ENCODE measurements at places on chromosomes 12 and 14.

DNA sequence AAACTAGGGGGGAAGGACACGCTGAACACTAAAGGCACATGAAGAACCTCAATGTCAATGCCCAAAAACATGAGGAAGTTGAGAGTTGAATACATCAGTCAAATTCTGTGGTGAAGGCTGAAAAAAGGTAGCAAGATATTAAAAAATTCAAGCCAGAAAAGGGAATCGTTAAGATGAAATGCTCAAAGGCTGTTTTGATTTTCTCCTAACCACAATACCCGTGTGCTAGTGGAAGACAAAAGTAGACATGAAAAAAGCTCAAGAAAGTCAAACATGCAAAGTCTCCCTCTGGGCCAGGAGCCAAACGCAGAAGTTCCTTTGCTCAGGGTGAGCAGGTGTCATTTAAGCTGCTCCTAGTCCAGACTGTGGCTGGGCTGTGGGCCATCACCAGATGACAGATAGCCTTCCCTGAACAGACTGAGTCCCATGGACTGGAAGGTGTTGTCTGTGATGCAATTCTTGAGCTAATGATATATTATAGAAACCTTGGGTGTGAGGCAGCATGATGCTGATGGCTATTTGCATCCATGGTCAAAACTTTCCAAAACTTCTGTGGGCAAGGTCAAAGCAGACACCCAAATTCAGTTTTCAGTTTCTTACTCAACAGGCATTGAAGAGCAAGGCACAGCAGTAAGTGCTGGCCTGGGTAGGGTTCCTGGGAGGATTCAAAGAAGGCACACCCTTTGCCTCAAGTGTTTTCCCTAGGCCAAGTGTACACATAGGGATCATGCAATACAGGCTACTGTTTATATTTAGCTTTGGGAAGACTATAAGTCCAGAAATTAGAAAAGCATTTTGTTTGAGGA is 81.6 kb downstream of the MYRFL start:
- DNase-seq: no peak

- no peak for DNase-seq
Measured at GRCh38 chr12:5520831-5521230, 88.9 kb downstream of the NTF3 start.

DNA sequence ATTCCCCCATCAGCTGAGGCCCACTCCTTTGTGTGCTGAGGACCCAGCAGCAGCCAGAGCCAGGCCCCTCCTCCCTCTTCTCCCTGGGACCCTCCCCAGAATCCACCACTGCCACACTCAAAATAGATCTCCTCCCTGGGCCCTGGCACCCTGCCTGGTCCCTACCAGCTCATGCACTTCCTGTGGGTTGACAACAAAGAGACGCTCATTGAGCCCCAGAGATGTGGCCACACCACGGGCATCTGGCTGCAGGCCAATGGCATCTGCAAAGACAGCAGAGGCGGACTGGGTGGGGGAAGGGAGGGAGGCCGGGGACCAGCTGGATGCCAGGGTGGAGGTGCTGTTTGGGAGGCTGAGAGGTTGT is 16.0 kb upstream of the ENDOU start:
- peak; percentile 51 for DNase-seq

DNA sequence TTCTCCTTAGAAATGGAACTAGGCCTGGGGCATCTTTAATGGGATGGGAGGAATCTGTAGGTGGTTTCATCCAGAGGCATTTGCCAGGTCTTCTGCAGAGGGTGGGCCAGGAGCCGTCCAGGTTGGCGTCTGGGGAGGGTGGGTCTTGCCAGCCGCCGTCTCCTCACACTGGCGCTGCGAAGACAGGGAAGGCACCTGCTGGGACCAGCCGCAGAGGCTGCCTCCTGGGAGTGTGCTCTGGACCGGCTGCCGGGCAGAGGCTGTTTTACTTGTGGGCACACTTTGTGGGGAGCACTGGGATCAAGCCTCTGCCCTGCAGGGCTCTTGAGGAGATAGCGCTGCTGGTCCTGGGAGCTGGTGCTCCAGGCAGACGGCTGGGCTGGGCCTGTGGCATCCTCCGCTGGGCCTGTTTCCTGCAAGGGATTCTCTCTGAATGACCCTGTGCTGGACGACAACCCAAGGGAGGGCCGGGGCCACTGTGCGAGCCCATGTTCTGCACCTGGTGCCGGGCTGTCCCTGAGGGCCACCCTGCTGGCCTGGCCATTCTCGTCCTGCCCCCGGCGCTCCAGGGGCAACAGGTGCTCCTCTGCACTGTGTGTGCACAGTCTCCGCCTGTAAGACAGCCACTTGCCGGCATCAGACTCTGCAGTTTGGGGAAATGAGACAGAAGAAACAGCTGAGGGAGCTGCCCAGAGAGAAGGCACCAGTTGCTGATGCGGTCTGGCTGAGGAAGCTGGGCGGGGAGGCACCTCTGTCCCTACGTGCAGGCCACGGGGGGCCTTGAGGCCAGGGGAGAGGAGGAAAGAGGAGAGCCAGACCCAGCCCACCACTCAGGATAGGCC is 10.0 kb upstream of the TEX22 start:
- DNase-seq: no peak

DNA sequence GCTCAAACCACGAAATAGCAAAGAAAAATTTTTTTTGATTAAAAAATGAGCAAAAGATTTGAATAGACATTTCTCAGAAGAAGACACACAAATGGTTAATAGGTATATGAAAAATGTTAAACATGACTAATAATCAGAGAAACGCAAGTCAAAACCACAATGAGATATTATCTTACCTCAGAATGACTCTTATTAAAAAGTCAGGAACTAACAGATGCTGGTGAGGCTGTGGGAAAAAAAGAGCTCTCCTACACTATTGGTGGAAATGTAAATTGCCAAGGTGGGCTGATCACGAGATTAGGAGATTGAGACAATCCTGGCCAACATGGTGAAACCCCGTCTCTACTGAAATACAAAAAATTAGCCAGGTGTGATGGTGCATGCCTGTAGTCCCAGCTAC is 315.5 kb upstream of the FLRT2 start:
- DNase-seq: no peak

GRCh38 chr12:2431810-2432209 is 363.0 kb upstream of the FKBP4 start:
- no peak for DNase-seq

GRCh38 chr12:62438098-62438692 is 28.4 kb upstream of the MON2 start:
- DNase-seq: no peak

DNA sequence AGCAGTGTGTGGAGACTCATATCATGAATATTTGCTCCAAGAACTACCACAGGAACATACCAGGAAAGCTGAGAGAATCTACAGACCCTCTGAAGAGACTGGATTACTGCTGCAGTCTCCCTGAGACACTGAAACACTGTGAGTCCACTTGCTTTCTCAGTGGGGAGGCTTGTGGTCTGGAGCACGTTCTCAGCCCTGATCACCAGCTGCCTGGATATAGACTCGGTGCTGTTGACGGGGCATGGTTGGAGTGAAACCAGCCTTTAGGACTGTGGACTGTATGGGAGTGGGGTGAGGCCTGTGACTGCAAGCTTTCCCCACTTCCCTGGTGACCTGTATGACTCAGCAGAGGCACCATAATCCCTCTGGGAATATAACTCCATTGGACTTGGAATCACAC is 525.8 kb upstream of the FBXO33 start:
- DNase-seq: no peak

DNA sequence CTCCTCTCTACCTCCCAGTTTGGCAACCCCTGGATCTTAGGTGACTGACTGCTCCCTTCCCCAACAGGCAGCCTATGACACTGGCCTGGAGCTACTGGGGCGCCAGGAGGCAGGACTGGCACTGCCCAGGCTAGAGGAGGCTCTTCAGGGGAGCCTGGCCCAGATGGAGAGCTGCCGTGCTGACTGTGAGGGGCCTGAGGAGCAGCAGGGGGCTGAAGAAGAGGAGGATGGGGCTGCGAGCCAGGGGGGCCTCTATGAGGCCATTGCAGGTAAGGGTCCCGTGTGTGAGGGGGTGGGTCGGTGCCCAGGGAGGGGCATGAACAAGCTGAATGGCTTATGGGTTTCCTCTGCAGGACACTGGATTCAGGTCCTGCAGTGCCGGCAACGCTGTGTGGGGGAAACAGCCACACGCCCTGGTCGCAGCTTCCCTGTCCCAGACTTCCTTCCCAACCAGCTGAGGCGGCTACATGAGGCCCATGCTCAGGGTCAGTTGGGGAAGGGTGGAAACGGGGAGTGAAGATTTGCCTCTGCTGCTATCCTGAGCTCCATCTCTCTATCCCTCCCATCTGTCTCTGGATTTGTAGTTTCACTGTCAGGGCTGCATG is 2.2 kb downstream of the P3H3 start:
- DNase-seq: no peak

DNA sequence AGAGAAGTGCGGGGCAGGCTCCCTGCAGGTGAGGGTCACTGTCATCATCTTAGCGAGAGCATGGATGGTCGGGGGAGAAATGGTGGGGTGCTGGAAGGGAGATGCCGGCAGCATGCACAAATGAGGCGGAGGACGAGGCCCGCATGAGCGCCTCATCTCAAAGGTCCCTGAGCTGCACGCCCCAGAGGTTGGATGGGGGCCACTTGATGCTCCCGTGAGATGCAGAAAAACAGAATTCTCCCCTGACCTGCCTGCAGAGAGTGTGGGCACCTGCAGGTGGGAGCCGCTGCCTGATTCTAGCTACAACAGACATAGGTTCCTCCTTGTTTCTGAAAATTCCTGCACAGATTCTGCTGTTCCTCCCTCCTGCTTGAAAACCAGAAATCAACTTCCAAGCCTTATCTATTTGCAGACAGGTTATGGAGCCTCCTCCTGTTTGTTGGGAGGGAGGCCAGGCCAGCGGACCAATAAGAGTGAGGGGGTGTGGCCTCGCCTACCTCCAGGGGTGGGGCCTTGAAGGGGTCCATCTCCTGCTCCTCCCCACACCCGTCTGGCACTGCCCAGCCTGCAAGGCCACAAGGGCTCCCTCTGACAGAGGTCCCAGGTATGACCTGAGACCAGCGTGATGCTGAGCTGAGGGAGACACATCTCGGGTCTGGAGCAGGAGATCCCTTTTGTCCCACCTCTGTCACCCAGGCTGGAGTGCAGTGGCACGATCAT is 67.2 kb downstream of the KDM2B start:
- DNase-seq: no peak

GRCh38 chr12:121443911-121444841 is 44.3 kb downstream of the RNF34 start:
- no peak for DNase-seq

GRCh38 chr14:25750436-25750835 is 700.5 kb upstream of the STXBP6 start:
- no peak for DNase-seq

DNA sequence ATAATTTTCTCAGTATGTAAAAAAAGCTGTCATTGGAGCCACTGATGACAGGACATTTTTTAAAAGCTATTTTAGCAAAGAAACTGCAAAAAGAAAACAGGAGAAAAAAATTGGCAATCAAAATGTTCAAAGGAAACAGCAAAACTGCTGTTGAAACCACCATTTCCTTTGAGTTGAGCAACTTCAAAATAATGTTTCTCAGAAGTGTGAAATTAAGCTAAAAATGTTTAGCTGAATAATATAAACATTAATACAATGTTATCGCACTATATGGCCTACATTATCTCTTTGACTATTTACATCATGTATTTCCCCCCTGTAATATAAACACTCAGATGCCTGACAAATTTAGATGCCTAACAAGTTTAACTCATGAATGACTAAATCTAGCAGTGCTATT is 23.4 kb upstream of the GLIPR1 start:
- DNase-seq: no peak

GRCh38 chr12:109029411-109029810 is 8.5 kb upstream of the SVOP start:
- DNase-seq: no peak

GRCh38 chr12:77830583-77831351 is at the start of gene NAV3:
NAV3 (plus strand) TSS chr12:77830894; CDS start chr12:77831462, 568 bp downstream.
- no peak for DNase-seq

DNA sequence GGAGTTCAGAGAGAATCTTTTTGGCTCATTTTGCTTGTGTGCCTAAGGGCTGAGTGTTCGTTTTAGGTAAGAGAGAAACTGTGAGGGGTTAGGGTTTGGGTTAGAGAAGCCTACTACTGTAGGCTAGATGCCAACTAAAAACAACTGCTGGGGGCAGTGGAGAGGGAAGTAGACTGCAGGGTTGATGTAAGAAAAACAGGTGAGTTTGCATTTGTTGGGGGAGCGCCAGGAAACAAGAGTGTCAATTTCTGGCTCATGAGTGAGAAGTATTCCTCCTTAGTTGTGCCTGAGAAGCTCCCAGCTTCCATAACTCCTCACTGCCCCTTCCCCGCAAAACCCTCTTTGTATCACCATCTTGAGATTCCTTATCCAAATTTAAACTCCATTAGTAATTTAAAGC is 92.3 kb downstream of the DERA start:
- DNase-seq: no peak

DNA sequence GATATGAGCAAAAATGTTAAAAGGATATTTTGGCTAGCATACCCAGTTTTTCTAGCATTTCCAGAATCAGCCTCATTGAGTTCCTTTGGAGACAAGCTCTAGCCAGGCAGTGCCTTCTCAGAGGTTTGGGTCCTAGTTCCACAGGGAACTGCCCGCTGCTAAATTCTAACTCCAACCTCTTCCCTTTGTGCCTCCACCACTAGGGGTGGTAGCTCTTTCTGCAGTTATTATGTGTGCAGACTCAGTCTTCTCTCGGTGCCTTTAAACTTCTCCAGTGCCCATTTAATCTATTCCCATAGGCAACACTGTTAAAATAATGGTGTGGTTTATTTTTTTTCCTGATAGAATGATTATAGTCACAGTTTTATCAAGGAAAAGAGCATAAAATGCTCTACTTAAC is 21.5 kb upstream of the SLC25A3 start:
- no peak for DNase-seq

- DNase-seq: no peak
Measured at GRCh38 chr14:105420974-105421674, 1.5 kb downstream of the MTA1 start.

GRCh38 chr12:129310346-129310745 is 457.1 kb downstream of the GLT1D1 start:
- no peak for DNase-seq

DNA sequence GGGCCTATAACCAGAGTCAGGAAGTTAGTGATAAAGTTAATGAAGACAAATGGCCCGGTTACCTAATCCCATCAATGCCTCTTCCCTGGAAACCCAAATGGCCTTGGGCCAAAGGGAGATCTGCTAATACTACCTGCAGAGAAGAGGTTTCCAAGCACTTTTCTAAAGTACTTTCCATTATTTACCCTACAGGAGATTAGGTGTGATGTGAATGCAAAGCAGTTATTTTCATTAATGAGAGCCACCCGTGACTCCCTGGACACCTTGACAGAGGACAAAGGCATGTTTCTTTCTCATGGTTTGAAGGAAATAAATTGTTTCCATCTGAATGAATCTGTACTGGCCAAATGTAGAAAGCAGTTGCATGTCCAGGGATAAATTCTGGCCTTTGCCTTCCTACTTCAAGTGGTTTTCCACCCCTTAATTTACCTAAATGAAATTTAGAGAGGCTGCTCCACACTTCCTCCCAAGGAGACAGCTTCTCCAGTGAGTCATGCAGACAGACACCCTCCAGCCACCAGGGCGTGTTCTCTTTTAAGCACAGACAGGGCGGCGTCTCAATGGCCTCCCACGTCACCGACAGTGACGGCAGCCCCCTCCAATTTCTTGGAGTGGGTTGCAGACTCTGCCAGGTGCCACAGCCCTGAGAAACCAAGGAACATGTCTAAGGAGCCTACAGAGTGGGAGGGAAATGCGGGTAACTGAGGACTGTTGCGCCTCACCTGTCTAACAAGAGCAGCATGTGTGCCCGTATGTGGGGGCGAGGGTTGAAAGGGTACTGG is 43.9 kb upstream of the GNPNAT1 start:
- no peak for DNase-seq
